ENCODE measurements at places on chromosomes 5 and 9. TPM values are rescaled to one million over a fixed set of nuclear protein-coding genes. Genes with fewer than 3 reads are reported as not detected.

DNA sequence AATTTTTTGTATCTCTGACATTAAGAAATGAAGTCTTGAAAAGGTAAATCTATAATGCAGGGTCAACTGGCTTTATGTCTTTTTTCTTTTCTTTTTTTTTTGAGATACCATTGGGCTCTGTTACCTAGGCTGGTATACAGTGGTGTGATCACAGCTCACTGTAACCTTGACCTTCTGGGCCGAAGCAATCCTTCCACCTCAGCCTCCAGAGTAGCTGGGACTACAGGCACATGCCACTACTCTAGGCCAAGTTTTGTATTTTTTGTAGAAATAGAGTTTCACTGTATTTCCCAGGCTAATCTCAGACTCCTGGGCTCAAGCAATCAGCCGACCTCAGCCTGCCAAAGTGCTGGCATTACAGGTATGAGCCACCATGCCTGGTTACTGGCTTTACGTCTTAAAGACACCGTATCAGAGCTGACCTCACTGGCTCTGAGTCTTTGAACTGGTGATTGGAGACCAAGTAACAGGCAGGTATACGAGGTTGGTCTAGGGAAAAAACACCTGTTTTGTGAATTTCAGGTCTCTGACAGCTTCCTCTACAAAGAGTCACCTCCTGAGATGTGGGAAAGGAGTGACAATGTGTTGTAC is 70.4 kb upstream of the GPBP1 start:
- DNase-seq: no peak

The WNT8A gene
- not detected for total RNA-seq

GRCh38 chr5:76811214-76811613 is 7.6 kb upstream of the F2RL1 start:
- peak; percentile 28 for DNase-seq

The CARTPT gene
- total RNA-seq: not detected

The PCDHGB1 gene
- total RNA-seq: 1.3 TPM

The N4BP3 gene
- 2.3 TPM for total RNA-seq

The MEIKIN gene
- total RNA-seq: not detected

GRCh38 chr9:111916234-111916645 is 19.6 kb downstream of the UGCG start:
- no peak for DNase-seq

GRCh38 chr9:38160613-38161215 is 91.7 kb upstream of the SHB start:
- DNase-seq: peak; percentile 35

DNA sequence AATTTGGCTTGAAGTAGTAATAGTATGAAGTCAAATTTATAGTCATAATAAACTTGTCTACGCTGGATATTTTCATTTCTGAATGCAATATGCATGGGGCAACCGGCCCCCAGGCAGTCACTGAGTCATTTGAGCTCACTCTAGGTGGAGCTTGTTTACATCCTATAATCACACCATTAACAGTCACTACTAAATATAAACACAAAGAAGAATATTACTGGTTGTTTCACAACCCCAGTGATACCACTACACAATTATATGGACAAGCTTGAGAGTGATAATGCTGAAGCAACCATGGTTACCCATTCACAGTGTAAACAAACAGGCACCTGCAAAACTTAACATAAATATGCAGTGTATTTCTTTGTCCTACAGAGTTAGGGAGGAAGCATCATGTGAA is 68.7 kb downstream of the MARCHF3 start:
- peak; percentile 82 for DNase-seq

GRCh38 chr5:148620091-148620490 is 34.2 kb downstream of the HTR4 start:
- no peak for DNase-seq

DNA sequence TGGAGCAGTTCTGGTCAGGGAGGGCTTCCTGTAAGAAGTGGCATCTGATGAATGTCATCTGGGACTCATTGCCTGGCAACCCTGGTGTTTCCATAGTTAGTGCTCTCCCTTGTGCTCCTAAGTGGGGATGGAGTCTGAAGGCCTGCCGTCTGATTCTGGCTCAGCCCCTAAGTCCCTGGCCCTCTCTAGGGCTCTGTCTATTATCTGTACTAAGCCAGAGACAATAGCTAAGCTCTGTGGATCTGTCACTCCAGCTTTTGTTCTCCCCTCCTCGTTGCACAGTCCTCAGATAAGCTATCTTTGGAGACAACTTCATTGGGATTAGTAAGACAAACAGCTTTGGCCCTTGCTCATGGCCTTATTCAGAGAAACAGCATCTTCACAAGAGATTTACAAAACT is 30.6 kb upstream of the TTC1 start:
- DNase-seq: no peak

All from MG63 (cell line).